Motor neuron (in vitro differentiated cells): ENCODE measurements at places on chromosomes 12 and 14. TPM values are rescaled to one million over a fixed set of nuclear protein-coding genes. Genes with fewer than 3 reads are reported as not detected.

The SERPINA9 gene
- total RNA-seq = 0.19 TPM in 1 of 2 replicates, not detected in the other

The KIF26A gene
- 11.2 and 11.9 TPM in 2 replicates for total RNA-seq

The PRB2 gene
- total RNA-seq = 114 and 152 TPM in 2 replicates

The LRRIQ1 gene
- 34.1 and 40.0 TPM in 2 replicates for total RNA-seq

The ZC2HC1C gene
- total RNA-seq = 2.5 and 4.1 TPM in 2 replicates

The ADCY6 gene
- total RNA-seq = 28.2 and 48.3 TPM in 2 replicates

The IRF2BPL gene
- 29.1 and 42.4 TPM in 2 replicates for total RNA-seq

The TC2N gene
- 2.1 and 2.6 TPM in 2 replicates for total RNA-seq

The PLEK2 gene
- 2.1 and 2.6 TPM in 2 replicates for total RNA-seq

The FOXA1 gene
- 0.11 and 0.19 TPM in 2 replicates for total RNA-seq

The WSCD2 gene
- total RNA-seq = 8.1 and 11.5 TPM in 2 replicates
